Liver (tissue), 10 donors: ENCODE measurements at places on chromosomes 3 and 15. TPM values are rescaled to one million over a fixed set of nuclear protein-coding genes. Genes with fewer than 3 reads are reported as not detected.

DNA sequence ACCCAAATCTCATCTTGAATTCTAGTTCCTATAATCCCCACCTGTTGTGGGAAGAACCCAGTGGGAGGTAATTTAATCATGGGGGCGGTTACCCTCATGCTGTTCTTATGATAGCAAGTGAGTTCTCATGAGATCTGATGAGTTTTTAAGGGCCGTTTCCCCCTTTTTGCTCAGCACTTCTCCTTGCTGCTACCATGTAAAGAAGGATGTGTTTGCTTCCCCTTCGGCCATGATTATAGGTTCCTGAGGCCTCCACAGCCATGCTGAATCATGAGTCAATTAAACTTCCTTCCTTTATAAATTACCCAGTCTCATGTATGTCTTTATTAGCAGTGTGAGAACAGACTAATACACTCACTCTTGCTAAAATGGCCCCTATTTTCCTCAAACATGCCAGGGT is 374.7 kb downstream of the TUSC7 start:
- H3K36me3 ChIP-seq: no peaks in the 10 kb centered on the region
- no peak for DNase-seq
- H3K27me3 ChIP-seq: no peaks in the 10 kb centered on the region
- no peak overlapping the region for H3K27ac ChIP-seq
- no peaks in the 10 kb centered on the region for H3K4me1 ChIP-seq
- no peak overlapping the region for H3K4me3 ChIP-seq

- H3K36me3 ChIP-seq: no peaks in the 10 kb centered on the region
- peaks cover 9% of the 10 kb centered on the region for H3K4me1 ChIP-seq
- no peaks in the 10 kb centered on the region for H3K27me3 ChIP-seq
- no peak for DNase-seq
Observed at GRCh38 chr15:71294911-71295602, 179.8 kb downstream of the THSD4 start.

- H3K27me3 ChIP-seq: no peaks in the 10 kb centered on the region
- H3K4me3 ChIP-seq: no peak overlapping the region
- no peaks in the 10 kb centered on the region for H3K36me3 ChIP-seq
- no peak for DNase-seq
- H3K27ac ChIP-seq: no peak overlapping the region
- H3K4me1 ChIP-seq: no peaks in the 10 kb centered on the region
Observed at GRCh38 chr15:98896802-98897732, 110.5 kb downstream of the PGPEP1L start.

- peaks cover 4% of the 10 kb centered on the region for H3K36me3 ChIP-seq
- H3K27ac ChIP-seq: peak overlapping the region; percentile 94
- peak overlapping the region; percentile 85 for H3K4me3 ChIP-seq
- DNase-seq: no peak
- H3K4me1 ChIP-seq: peaks cover 6% of the 10 kb centered on the region
Observed at GRCh38 chr15:49621887-49622286, 1.0 kb downstream of the DTWD1 start.

GRCh38 chr3:183690402-183690995 is 7.1 kb upstream of the YEATS2 start:
- no peak overlapping the region for H3K27ac ChIP-seq
- no peak for DNase-seq
- H3K4me3 ChIP-seq: no peak overlapping the region
- H3K27me3 ChIP-seq: no peaks in the 10 kb centered on the region
- H3K36me3 ChIP-seq: no peaks in the 10 kb centered on the region

DNA sequence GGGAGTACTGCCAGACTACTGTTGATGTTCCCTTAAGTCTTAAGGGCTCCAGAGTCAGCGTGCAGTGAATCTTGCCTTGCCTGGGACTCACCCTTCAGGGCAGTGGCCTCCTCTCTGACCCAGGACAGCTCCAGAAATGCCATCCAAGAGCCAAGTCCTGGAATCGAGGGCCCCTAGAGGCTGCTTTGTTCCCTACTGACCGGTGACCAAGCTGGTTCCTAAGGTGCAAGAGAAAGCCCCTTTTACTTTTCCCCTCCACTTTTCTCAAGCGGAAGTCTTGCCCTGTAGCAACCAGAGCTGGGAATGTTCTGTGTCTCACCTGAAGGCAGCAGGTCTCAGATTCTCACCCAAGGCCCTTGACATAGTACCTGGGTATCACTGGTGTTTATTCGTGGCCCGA is 238.0 kb downstream of the DOCK3 start:
- H3K27me3 ChIP-seq: no peaks in the 10 kb centered on the region
- no peaks in the 10 kb centered on the region for H3K36me3 ChIP-seq
- no peak for DNase-seq
- no peak overlapping the region for H3K27ac ChIP-seq
- H3K4me1 ChIP-seq: no peaks in the 10 kb centered on the region
- H3K4me3 ChIP-seq: no peak overlapping the region

DNA sequence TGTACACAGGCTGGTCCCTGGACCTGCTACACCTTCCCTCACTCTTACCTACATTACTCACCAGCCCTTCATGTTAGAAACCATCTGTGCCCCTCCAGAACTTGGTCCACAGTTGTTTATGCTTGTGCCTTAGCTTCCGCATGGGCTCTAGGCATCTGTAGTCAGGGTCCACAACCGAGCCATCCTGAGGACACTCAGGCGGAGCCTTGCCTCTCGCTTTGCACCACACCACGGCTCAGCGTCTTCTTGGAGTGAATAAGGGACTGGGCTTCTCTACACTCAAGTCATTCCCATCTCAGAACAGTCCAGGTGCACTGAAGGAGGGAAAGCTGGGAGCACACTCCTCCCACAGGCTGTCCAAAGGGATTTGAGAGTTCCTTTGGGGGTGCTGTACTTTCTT is 97.8 kb downstream of the HMG20A start:
- no peaks in the 10 kb centered on the region for H3K27me3 ChIP-seq
- no peaks in the 10 kb centered on the region for H3K4me1 ChIP-seq
- no peak overlapping the region for H3K4me3 ChIP-seq
- H3K36me3 ChIP-seq: no peaks in the 10 kb centered on the region

DNA sequence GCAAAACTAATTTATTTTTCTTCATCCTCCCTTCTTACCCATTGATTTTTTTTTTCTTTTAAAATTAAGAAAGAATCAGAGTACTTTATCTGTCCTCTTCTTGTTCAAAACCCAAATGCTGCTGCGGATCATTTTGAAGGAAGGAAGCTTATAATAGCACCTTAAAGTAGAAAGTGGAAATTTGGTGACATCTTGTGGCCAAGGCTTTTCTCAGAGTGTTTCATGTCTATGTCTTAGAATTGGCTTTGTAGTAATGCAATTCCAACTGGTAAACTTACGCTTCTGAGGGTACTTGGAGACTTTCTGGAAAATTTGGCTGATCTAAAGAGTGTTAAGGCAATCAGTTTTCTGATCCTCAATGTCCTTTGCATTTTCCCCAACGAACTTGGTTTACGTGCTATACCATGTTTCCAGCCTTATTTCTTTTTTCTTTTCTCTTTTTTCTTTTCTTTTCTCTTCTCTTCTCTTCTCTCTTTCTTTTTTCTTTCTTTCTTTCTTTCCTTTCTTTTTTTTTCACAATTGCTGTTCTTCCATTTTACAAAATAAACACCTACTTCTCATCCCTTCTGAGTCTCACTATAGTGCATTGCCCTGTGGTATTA is 30.7 kb downstream of the C3orf38 start:
- H3K4me1 ChIP-seq: no peaks in the 10 kb centered on the region
- no peak for DNase-seq
- no peak overlapping the region for H3K27ac ChIP-seq
- no peaks in the 10 kb centered on the region for H3K27me3 ChIP-seq

- H3K36me3 ChIP-seq: no peaks in the 10 kb centered on the region
- no peak overlapping the region for H3K4me3 ChIP-seq
- DNase-seq: no peak
- H3K27ac ChIP-seq: no peak overlapping the region
- H3K4me1 ChIP-seq: no peaks in the 10 kb centered on the region
Observed at GRCh38 chr3:178443634-178444033, 92.6 kb upstream of the KCNMB2 start.

DNA sequence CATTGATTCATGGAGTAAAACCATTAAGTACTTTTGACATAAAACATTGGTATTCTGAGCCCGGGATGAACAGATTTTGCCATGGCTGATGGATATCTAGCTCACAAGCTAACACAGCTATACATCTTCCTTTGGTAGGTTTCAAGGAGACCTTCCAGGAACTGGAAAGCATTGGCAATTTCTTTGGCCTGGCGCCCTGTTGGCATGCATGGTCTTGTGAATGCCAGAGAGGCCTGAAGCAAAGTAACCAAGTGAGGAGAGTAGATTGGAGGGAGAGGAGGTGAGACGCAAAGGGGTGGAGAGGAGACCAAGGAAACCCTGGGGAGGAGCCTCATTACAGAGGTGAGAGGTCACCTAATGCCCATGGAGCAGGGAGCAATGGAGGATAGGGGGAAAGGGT is 67.2 kb downstream of the SQOR start:
- H3K36me3 ChIP-seq: no peaks in the 10 kb centered on the region
- H3K4me3 ChIP-seq: no peak overlapping the region
- no peaks in the 10 kb centered on the region for H3K27me3 ChIP-seq
- no peak overlapping the region for H3K27ac ChIP-seq
- DNase-seq: no peak

DNA sequence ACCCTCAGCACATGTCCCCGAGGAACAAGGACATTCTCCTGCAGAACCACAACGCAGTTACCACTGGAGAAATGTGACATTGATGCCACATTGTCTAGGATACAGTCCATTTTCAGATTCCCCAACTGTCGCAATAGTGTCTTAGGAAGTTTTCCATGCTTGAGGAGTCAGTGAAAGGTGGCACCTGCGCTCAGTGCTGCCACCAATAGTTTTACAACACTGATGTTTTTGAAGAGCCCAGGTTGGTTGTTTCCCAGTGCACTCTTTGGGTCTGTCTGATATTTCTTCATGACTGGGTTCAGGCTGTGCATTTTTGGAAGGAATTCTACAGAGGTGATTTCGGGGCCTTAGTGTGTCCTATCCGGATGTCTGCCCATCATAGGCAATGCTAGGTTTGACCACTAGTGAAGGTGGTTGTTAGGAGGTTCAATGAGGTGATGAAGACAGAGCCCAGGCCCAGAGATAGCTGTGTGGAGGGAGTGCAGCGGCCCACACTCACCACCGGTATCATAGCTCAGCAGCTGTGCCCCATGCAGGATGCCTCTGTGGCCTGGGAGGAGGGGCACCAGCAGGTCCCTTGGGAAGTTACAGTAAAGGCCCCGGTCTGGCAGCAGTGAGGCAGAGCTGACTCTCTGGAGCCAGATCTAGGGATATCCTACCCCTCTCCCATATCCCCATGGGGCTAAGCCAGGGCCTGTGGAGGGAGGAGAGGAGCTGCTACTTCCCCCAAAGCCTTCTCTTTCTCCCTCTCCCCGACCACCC is 96.6 kb downstream of the DNAJB8 start:
- no peak overlapping the region for H3K4me3 ChIP-seq
- no peak overlapping the region for H3K27ac ChIP-seq
- H3K36me3 ChIP-seq: peaks cover 4% of the 10 kb centered on the region
- H3K27me3 ChIP-seq: no peaks in the 10 kb centered on the region
- DNase-seq: no peak
- no peaks in the 10 kb centered on the region for H3K4me1 ChIP-seq

- H3K27ac ChIP-seq: no peak overlapping the region
- no peak for DNase-seq
Observed at GRCh38 chr3:114619771-114620170, 325.9 kb downstream of the TIGIT start.

GRCh38 chr15:74269362-74270035 is 33.4 kb downstream of the CCDC33 start:
- no peaks in the 10 kb centered on the region for H3K36me3 ChIP-seq
- H3K27ac ChIP-seq: no peak overlapping the region
- no peaks in the 10 kb centered on the region for H3K4me1 ChIP-seq
- H3K27me3 ChIP-seq: no peaks in the 10 kb centered on the region

- H3K4me1 ChIP-seq: peaks cover 36% of the 10 kb centered on the region
- DNase-seq: no peak
- no peak overlapping the region for H3K27ac ChIP-seq
- H3K27me3 ChIP-seq: no peaks in the 10 kb centered on the region
Observed at GRCh38 chr15:100244796-100245486, 96.8 kb downstream of the ADAMTS17 start.

- H3K27ac ChIP-seq: no peak overlapping the region
- no peaks in the 10 kb centered on the region for H3K27me3 ChIP-seq
- peaks cover 2% of the 10 kb centered on the region for H3K36me3 ChIP-seq
- no peak for DNase-seq
- peaks cover 14% of the 10 kb centered on the region for H3K4me1 ChIP-seq
Observed at GRCh38 chr15:53588773-53589172, 170.7 kb downstream of the WDR72 start.

DNA sequence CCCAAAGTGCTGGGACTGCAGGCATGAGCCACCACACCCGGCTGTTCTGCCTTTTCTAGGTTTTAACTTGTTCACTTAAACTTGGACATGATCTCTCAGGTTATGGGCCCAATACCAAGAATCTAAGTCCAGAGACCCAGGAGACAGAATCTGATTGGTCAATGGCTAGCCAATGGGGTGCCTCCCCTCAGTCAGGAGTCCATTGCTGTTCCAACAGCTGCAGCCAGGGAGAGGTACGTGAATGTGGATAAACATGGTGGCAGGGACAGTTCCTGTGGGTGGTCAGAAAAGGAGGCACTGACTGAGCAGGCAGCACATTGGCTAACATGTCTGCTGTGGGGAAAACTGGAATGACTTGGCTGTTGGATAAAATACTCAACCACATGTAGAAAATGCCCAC is 140.3 kb downstream of the RPLP1 start:
- no peaks in the 10 kb centered on the region for H3K36me3 ChIP-seq
- no peaks in the 10 kb centered on the region for H3K27me3 ChIP-seq
- H3K4me1 ChIP-seq: peaks cover 25% of the 10 kb centered on the region
- no peak for DNase-seq
- no peak overlapping the region for H3K4me3 ChIP-seq

DNA sequence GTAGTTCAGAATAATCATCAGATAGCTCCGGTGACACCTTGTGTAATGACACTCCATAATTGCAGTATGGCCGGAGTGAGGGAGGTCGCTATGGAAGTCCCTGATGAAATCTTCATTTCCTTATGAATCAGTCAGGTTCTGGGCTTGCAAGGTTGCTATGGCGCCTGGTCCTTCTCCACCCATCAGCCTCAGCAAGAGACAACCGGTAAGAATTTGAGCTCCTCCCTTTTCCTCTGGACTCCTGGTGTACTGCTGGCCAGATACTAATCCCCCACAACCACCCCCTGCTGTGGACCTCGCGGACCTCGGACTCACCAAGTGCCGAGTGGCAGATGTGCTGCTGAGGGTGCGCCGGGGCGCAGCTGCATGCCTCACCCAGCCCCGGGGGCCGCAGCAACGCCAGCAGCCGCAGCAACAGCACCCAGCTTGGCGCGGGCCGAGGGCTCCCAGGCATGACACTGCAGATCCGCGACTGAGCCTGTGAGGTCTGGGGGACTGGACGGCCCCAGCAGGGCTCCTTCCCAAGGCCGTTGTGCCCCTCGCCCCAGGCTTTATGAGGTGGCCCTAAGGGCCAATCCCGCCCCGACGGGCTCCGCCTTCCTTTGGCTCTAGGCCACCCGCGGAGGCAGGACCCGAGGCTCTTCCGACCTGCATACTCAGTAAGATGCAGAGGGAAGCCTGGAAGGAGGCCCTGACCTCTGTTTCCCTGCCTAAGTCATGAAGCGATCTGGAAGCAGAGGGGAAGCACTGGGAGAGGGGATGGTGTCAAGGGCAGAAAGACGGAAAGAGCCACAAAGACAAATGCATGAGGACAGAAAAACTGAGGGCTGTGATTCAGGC is at the start of gene TIMP4:
TIMP4 (minus strand) TSS at position 526 of the 840 bp plus-strand sequence; CDS start at position 454, 72 bp downstream.
- H3K36me3 ChIP-seq: no peaks in the 10 kb centered on the region
- no peak within 1 kb of the TSS for H3K27ac ChIP-seq
- DNase-seq: peak; percentile 41

GRCh38 chr15:46930426-46930825 is 786.9 kb upstream of the SEMA6D start:
- H3K4me1 ChIP-seq: no peaks in the 10 kb centered on the region
- no peaks in the 10 kb centered on the region for H3K36me3 ChIP-seq
- DNase-seq: no peak
- no peaks in the 10 kb centered on the region for H3K27me3 ChIP-seq

The PCCB gene
- total RNA-seq: 82.7 TPM

The TAGLN3 gene
- not detected for total RNA-seq

The SH2D7 gene
- total RNA-seq: not detected

The WDR49 gene
- 0.23 TPM for total RNA-seq

The ST8SIA2 gene
- total RNA-seq: not detected

The PLOD2 gene
- 57.0 TPM for total RNA-seq

The CPN2 gene
- total RNA-seq: 87.9 TPM
